ENCODE measurements at places on chromosomes 7 and 10. TPM values are rescaled to one million over a fixed set of nuclear protein-coding genes. Genes with fewer than 3 reads are reported as not detected.

GRCh38 chr10:129922598-129923123 lies 41.4 kb downstream of the EBF3 start:
- peaks cover 26% of the 10 kb centered on the region for H3K36me3 ChIP-seq
- H3K27me3 ChIP-seq: no peaks in the 10 kb centered on the region
- peaks cover 34% of the 10 kb centered on the region for H3K4me1 ChIP-seq

The GDF2 gene
- total RNA-seq: not detected

DNA sequence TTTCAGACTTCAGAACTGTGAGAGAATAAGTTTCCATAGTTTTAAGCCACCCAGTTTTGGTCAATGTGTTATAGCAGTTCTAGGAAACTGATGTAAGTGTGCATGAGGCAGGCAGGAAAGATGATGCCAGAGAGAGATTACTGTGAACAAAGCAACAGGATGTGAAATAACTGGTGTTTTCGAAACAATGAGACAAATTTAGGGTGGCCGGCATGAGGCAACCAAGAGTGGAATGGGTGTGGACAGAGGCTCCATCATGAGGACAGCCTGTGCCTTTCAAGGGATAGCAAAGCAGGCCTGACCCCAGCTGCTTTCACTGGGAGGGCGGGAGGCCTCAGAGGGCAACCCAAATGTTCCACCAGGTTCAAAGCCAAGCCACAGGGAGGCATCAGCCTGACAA lies 67.3 kb upstream of the UCN3 start:
- H3K4me3 ChIP-seq: no peak overlapping the region
- peaks cover 6% of the 10 kb centered on the region for H3K4me1 ChIP-seq
- H3K27me3 ChIP-seq: no peaks in the 10 kb centered on the region
- H3K36me3 ChIP-seq: no peaks in the 10 kb centered on the region
- no peak for DNase-seq

The TEX36 gene
- total RNA-seq: 0.77 TPM

GRCh38 chr10:125048094-125048864 lies 106.4 kb downstream of the ZRANB1 start:
- peaks cover 55% of the 10 kb centered on the region for H3K4me1 ChIP-seq
- peak; percentile 93 for DNase-seq
- H3K4me3 ChIP-seq: no peak overlapping the region
- H3K36me3 ChIP-seq: peaks cover 14% of the 10 kb centered on the region
- H3K27me3 ChIP-seq: no peaks in the 10 kb centered on the region

DNA sequence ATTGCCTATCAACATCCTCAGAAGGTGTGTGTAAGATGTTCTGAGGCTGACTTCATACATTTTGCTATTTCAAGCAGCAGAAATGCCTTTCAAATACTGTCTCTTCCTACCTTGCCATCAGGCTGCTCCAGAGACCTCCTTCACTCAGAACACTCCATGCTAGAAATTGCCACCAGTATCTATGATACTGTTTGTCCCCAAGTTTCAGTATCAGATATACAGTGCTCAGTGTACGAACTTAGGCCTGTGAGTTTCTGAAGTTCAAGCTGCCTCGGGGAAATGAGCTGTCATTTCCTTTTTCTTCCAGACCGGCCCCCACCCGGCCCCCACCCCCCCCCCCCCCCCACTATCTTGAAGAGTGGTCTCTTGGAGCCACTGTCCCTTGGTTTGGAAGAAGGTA lies 373.4 kb upstream of the CHRM2 start:
- no peaks in the 10 kb centered on the region for H3K4me1 ChIP-seq
- H3K27ac ChIP-seq: no peak overlapping the region
- H3K4me3 ChIP-seq: no peak overlapping the region
- no peak for DNase-seq
- H3K27me3 ChIP-seq: no peaks in the 10 kb centered on the region
- H3K36me3 ChIP-seq: no peaks in the 10 kb centered on the region

DNA sequence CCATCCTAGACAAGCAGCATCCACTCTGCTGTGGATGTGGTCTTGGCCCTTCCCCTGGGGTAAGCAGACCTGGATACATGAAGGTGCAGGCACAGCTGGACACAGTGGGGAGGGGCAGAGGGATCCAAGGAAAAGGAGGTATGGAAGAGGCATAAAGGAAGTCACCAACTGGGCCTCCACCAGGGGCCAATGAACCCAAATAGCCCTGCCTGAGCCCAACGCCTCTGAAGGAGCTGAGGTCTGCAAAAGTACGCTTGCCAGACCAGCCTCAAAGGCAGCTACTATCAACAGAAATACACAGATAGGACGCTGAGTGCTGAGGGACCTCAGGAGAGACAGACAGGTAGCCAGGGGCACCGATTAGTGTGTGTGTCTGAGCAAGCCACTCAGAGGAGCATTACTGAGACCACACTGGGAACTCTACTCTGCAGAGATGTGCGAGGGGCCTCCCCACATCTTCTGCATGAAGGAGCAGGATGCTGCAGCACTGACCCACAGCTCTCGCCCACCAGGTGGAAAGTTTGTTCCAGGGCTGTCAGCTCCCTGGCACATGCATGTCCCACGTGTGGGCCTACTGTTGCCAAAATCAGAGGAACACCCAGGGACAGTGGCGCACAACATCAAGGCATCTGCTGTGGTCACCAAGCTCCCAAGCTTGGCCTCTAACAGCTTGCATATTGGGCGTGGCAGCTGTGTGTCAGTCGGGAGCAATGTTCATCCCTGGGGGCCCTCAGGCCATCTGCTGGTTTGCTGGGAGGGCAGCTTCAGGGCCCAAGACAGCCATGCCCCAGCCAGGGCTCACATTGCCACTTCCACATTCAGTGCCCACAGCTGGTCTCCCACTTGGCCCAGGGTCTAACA lies 40.0 kb downstream of the MKI67 start:
- no peak overlapping the region for H3K4me3 ChIP-seq
- no peak for DNase-seq
- H3K27ac ChIP-seq: no peak overlapping the region
- H3K36me3 ChIP-seq: peaks cover 12% of the 10 kb centered on the region

DNA sequence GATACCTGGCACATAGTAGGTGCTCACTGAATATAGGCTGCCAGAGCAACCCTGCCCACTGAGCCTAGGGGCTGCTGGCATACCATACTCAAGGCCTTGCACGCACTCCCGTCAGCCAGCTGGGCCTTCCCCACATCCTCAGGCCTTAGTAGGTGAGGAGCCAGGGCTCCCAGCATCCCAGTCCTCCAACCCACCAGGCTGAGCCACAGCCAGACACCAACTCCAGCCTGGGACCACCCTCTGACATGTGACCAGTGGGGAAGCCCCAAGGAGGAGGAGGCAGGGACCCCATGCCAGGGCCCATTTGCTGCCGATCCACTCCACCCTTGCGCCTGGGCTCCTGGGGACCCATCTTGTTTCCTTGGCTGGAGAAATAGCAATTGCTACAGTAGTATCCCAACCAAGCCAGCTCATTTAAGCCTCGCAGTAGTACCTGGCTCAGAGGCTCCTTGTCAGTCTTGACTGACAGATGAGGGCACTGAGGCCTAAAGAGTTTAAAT lies 11.4 kb downstream of the SLIT1 start:
- H3K27me3 ChIP-seq: peaks cover 2% of the 10 kb centered on the region
- H3K4me1 ChIP-seq: peaks cover 56% of the 10 kb centered on the region
- no peak overlapping the region for H3K27ac ChIP-seq
- H3K4me3 ChIP-seq: no peak overlapping the region
- peaks cover 33% of the 10 kb centered on the region for H3K36me3 ChIP-seq

DNA sequence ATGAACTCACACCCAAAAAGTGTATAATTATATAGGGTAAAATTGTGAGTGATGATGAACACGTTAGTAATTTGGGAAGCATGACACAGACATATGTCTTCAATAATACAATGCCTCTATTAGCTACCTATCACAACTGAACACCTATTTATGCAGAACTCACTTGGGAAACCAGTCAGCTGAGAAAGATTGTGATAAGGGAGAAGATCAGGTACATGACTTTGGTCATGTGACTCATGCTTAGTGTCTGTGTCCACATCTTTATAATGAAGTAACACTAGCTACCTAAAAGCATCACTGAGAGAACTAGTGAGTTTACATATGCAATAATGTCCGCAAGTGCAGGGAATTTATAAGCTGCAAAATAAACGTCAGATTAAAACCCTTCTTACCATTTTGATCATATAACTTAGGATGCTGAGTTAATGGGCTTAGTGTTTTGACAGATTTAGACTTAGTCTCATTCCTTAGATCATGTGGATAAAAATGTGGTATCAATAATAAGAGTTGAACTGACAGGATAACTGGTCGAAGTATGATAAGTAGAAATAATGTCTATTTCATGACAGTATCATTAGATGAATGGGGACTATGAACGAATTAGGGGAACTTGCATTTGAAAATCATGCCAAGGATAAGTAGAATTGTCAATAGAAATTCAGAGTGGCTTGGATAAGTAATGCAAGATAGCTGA lies 11.6 kb downstream of the VWDE start:
- no peaks in the 10 kb centered on the region for H3K36me3 ChIP-seq
- DNase-seq: no peak
- no peaks in the 10 kb centered on the region for H3K4me1 ChIP-seq

The INHBA gene
- total RNA-seq: 8.3 TPM

The CDHR1 gene
- 5.4 TPM for total RNA-seq

- H3K36me3 ChIP-seq: no peaks in the 10 kb centered on the region
- H3K4me1 ChIP-seq: peaks cover 18% of the 10 kb centered on the region
- peaks cover 2% of the 10 kb centered on the region for H3K27me3 ChIP-seq
- H3K4me3 ChIP-seq: no peak overlapping the region
These were observed 45.6 kb downstream of the MINDY4 start for GRCh38 chr7:30816645-30817370.

Data from spinal cord (tissue), 10 donors.